Activated CD4-positive, alpha-beta memory T cell treated with anti-CD3 and anti-CD28 coated beads, Interleukin-2, amount 10 ng/mL, durations not matched to agents 7 days and 5 days (primary cell): ENCODE measurements at places on chromosomes 11 and 22. TPM values are rescaled to one million over a fixed set of nuclear protein-coding genes. Genes with fewer than 3 reads are reported as not detected.
A peak's percentile ranks its signal among the peaks of the same experiment; 100 is the strongest.

- DNase-seq: no peak
These were observed 9.0 kb downstream of the INCENP start for GRCh38 chr11:62132689-62133293.

Gene AQP11
- 0.60 TPM for total RNA-seq

DNA sequence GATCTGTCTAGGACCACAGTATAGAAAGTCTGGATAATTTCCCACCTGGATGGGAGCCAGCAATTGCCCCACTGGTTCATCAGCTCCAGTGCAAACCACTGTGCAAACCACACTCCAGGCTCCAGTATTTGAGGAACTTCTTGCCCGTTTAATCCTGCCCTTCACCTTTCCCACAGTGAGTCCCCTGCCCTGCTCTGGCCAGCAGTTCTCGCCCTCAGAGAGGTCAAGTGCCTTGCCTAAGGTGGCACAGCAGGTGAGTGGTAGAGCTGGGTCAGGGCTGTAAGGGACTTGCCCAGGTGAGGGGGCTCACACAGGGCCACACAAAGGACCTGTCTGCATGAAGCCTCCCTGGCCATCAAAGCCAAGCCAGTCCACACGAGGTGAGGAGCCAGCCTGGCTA lies 24.1 kb downstream of the MS4A10 start:
- DNase-seq: no peak

GRCh38 chr11:31740131-31740530 lies 71.0 kb downstream of the PAX6 start:
- DNase-seq: no peak

GRCh38 chr22:19820880-19821522 lies 33.7 kb downstream of the GNB1L start:
- no peak for DNase-seq

GRCh38 chr11:102926517-102926916 lies 29.0 kb downstream of the MMP13 start:
- DNase-seq: no peak

Gene CEP57
- total RNA-seq: 105 TPM

DNA sequence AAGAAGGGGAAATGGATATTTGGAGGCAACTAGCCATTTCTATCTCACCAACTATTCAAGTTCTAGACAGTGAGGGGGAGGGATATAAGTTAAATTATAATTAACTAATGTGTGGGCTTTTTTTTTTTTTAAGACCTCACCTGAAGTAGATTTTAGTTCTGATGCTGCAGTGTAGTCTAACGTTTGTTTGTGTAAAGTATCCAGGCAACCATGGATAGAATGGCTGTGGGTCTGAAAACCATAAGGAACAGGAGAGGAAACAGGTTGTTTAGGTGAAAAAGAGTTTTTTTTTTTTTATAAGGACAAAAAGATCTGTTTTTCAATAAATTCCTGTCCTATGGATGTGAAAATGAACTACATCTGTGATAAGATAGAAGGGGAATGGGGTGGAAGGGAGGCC lies 262.4 kb upstream of the PLET1 start:
- no peak for DNase-seq

Gene NLRP6
- total RNA-seq: 2.5 TPM

Gene LDHAL6A
- not detected for total RNA-seq

Gene ROM1
- 2.2 TPM for total RNA-seq

DNA sequence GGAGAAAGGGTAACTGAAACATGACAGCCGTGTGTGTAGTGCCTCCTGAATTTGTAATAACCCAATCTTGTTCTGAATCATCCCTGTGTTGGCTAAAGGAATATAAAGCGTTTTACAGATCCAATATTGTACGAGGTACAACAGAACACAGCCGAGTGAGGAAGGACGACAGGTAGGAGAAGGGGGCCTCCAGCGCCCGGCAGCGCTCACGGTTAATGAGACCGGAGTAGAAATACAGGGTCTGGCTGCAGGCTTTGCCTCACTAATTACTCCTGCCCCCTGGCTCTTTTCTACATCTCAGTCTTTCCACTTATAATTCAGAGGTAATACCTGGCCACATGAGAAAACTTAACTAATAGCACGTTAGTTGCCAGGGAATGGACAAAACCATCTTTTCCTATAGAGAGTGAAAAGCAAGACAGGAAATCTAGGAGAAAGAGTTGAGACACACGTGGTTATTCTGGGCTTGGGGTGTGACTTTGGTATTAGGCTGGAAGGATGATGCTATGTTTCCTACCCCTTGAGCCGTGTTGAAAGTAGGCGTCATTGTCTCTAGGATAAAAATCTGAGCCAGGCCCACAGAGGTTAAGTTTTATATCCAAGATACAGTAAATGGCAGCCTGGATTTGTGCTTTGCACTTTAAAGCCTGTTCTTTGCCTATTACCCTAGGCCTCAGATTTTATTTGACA lies 54.1 kb downstream of the GRIK4 start:
- DNase-seq: no peak

Gene SLC22A8
- total RNA-seq: not detected

DNA sequence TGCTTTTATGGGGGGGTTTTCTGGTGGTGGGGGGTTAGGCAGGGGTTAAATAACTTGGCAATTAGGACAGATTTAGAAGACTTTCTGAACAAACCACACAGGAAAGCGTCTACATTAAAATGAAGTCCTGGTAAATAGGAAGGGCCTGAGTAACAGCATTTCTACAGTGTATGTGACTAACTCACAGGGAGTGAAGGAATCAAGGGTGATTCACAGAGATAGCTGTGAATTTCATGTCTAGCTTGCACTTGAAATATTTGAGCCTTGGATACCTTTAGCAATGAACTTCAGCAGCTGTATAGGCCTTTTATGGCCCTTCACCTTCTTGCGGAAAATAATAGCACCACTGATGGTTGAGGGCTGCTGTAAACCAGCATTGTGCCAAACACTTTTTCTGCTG lies 26.1 kb upstream of the LDHA start:
- no peak for DNase-seq

Gene KCNC1
- not detected for total RNA-seq

DNA sequence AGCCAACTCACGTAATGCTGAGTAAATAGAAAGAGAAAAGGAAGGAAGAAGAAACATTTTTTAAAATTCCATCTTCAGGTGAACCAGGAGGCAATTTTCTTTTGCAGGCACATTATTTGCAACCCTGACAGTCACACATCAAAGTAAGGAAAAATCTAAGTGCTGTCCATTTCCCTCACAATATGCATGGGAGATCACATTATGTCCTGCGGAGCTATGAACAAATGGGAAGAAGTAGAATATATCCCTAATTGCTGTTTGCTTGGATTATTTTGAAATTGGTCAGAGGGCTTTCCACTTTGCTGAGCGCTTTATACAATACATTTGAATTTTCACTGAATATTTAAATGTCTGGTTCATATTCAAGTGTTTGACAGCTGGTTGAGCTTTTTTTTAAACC lies 133.8 kb upstream of the API5 start:
- DNase-seq: no peak

DNA sequence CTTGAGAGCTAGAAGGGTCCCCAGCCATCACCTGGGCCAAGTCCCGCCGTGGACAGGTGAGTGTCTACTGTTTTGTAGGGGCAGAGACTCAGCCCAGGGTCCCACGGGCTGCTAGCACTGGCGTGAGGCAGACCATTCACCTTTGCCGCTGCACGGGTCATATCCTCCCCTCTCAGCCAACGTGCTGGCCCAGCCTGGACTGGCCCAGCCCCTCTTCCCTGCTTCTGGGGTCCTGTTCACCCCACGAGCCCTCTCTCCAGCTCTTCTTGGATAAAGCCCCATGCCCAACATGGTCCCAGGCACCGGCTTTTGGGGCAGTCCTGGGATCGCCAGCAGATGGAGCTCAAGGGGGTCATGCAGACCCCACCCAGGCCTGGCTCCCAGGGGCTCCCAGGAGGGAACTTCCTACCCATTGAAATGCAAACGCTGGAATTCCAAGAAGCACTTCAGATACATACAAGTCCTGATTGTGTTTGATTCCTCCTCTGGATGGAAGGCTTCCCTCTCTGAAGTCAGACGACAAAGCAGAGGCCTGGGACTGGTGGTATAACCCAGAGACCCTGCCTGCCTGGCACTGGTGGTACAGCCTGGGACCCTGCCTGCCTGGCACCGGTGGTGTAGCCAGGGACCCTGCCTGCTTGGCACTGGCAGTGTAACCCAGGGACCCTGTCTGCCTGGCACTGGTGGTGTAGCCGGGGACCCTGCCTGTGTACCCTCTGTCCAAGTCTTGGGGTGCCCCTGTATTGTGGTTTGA lies 8.9 kb upstream of the SEPTIN5 start:
- no peak for DNase-seq

- no peak for DNase-seq
These were observed 34.8 kb downstream of the TSPAN18 start for GRCh38 chr11:44761551-44761961.

- DNase-seq: peak; percentile 61
These were observed 6.3 kb upstream of the SYNGR1 start for GRCh38 chr22:39343259-39344045.

Gene CSNK2A3
- total RNA-seq: 1.9 TPM

DNA sequence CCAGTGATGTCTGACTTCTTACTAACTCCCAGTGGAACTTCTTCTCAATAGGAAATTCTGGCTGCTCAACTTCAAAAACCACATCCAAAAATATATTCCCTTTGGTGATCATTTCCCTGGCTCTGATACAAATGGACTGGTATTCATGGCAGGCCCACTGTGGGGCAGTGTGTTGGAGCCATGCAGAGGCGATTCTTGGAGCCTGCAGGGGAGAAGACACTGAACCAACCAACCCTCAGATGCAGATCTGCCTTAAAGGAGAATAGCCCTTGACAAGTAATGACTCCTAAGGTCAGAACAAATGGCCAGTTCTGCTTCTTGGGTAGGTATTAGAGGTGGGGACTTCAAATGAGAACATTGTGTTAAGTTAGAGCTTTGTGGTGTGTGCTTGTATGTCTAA lies 12.2 kb downstream of the OR4D9 start:
- no peak for DNase-seq

DNA sequence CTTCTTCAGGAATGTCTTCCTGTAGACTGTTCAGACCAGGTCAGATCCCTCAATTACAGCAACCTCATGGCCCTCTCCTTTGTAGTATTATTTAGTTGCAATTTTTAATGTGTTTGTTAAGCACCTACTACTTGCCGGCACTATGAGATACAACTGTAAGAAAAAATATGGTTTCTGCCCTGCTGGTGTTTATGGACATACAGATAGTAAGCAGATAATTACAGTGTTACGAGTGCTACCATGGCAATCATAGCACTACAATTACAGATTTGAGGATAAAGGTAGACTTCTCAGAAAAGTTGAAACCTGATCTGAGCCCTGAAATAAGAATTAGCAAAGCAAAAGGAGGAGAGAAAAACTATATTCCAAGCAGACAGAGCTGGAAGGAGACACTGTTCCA lies 2.8 kb downstream of the LRRC51 start:
- no peak for DNase-seq

DNA sequence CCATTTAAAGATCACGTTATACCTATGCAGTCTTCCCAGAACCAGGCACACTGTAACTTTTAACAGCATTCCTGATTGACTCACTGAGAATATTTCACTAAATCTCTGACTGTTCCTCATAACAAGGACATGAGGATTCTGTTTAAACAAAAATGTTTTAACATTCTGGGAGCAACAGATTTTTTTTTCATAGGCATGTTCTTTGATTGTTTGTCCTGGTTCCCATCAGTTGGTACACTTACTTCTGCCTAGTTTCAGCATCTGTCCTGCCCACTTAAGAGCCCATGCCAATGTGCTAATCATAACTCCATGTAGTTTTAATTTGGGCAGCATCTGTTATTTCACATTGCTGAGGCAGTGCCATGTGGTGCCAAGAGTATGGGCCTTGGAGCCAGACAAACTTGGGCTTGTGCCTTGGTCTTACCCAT lies 138.5 kb upstream of the CTSC start:
- DNase-seq: no peak

Gene KRTAP5-10
- total RNA-seq: not detected

- DNase-seq: no peak
These were observed 420.9 kb downstream of the TENM4 start for GRCh38 chr11:79019975-79020374.

Gene SGSM1
- 0.35 TPM for total RNA-seq

Gene TBC1D10A
- total RNA-seq: 41.6 TPM

- no peak for DNase-seq
These were observed 14.4 kb upstream of the UPK3A start for GRCh38 chr22:45270095-45271020.

DNA sequence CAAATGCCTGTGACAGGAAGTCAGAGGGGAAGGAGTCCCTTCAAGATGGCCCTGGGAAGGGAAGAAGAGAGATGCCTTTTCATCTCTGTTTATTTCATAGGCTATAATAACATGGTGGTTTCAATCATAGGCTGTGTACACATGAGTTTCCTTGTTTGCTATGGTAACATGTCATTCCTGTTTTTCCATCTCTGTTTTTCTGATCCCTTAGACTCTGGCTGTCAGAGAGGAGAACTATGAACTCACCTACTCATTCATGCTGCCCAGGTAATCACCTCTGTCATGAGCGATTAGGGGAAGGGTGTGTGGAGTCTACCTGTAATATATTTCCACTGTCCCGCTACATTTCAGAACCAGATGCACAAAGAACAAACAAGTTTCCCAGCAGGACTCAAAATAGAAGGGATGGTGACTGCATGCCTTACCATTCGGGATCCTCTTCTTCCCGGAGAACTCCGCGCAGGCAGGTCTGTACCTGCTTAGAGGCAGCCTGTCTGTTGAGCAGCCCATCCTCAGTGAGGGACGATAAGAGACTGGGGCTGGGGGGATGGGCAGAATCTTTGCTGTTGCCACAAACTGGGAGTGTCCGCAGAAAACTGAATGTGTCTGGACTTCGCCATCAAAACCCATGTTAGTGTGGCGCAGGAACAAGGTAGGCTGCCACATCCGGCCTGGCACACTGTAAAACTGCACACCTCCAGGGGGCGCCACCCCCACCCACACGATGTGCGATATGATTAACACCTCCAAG lies 7.1 kb upstream of the PEX26 start:
- DNase-seq: no peak

DNA sequence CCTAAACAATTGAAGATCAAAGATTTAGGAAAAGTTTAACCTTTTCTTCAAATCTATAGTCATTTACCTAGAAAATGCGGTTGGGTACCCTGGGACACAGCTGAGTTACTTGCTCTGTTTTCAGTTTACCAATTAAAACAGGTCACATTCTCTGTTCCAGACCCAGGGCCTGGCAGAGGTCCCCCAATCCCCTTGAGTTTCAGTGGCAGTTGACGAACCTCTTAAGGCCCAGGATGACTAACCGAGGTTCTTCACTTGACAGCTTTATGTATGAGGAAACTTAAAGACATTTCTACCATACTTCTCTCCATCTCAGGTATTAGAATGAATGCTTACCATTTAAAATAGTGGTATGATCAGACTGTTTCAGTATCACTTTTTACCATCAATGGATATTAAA lies 16.3 kb downstream of the LDHAL6A start:
- DNase-seq: no peak

GRCh38 chr11:126335463-126335760 lies 20.1 kb upstream of the ST3GAL4 start:
- DNase-seq: no peak

Gene ZNF280B
- 2.0 TPM for total RNA-seq
